ENCODE measurements at places on chromosomes 7 and 10.

- DNase-seq, result no peak
Observed at GRCh38 chr7:71403202-71403946, 271.4 kb downstream of the GALNT17 start.

GRCh38 chr10:10515479-10516204 is 502.0 kb upstream of the CELF2 start:
- no peak for DNase-seq

DNA sequence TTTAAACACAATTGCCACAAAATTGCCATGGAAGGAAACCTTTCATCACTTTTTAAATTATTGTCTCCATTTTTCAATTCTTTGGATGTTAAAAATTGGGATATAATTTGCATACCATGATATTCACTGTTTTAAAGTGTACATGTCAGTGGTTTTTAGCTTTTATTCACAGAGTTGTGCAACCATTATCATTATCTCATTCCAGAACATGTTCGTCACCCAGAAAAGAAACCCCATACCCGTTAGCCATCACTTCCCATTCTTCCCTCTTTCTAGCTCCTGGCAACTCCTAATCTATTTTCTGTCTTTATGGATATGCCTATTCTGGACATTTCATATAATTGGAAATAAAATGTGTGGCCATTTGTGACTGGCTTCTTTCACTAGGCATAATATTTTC is 260.3 kb upstream of the FERD3L start:
- no peak for DNase-seq

DNA sequence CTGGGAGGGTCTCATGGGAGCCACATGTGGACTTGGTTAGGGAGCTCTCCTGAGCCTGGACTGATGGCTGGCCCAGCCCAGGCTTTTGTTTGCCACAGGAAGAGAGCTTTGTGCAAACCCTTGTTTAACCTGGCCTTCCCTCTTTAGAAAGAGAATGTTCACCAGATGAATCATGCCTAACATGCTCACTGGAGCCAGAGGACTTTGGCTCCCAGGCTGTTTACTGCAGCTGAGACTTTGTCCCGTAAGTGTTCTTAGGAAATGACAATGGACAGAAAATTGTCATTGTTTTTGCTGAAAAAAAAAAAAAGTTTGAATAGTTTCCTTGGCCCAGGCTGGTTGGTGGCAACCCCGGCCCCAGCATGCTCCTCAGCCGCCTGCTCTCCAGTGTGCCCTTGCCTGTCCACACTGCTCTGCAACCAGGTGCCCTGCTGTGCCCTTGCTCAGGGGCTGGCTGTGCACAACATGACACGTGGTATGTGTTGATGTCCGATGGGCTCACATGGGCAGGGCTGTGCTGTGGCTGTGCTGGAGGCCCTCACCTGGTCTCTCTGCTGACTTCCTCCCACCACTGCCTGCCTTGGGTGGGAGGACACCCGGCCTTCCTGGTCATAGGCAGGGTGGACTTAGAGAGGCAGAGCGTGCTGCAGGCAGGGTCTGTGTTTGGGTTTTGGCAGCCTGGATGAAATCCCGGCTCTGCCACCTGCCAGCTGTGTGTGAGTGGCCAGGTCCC is 215.3 kb upstream of the ZNF32 start:
- DNase-seq, result peak; percentile 96

Measured in dermis blood vessel endothelial cell (primary cell).